ENCODE measurements at places on chromosomes 4 and X.

DNA sequence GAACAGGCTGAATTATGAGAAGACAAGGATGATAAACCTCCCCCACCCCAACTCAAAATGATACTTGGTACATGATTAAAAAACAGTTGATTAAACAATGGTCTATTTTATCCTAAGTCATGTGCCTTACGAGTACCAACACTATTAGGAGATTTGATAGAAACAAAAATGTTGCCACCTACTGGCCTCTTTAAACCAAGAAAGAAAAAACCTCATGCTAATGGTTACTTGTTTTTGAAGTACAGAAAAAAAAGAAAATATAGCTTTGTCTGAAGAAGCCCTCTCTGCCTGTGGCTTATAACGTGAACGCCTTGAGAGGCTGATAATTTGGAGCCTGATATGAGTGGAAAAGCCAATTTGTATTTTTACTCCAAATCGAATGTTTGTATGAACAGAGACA is 538.2 kb downstream of the DMD start:
- DNase-seq = no peak

DNA sequence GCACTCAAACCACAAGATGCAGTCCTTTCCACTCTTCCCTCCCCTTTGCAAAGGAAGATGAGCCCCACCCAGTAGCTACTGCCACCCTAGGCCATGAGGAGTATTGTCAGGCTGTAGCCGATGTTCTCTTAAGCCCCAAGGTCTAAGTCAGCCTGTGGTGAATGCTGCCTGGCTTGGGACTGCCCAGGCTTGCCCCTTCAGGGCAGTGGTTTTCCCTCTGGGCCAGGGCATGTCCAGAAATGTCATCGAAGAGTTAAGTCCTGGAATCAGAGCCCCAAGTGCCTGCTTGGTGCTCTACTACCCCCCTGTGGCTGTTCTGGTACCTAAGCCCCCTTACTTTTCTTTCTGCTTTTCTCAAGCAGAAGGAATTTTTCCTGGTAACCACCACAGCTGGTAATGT is 11.8 kb upstream of the PGK1 start:
- DNase-seq = no peak

GRCh38 chrX:39931529-39932282 is 166.1 kb downstream of the BCOR start:
- DNase-seq = no peak

- no peak for DNase-seq
Measured at GRCh38 chrX:130631011-130631410, 229.2 kb downstream of the RBMX2 start.
